Stimulated activated CD4-positive, alpha-beta T cell treated with anti-CD3 and anti-CD28 coated beads, Interleukin-2, amount 100 ng/mL, for 48 hours (primary cell): ENCODE measurements at places on chromosomes 3 and 15.

- no peak for DNase-seq
Measured at GRCh38 chr3:122097141-122097540, 42.0 kb downstream of the CD86 start.

- no peak for DNase-seq
Measured at GRCh38 chr3:197041875-197042488, 12.4 kb upstream of the MELTF start.

- no peak for DNase-seq
Measured at GRCh38 chr15:30929064-30929669, 25.5 kb downstream of the FAN1 start.

GRCh38 chr3:155196131-155197021 lies 97.1 kb downstream of the STRIT1 start:
- DNase-seq = no peak

- DNase-seq = no peak
Measured at GRCh38 chr15:42138968-42139386, 17.5 kb downstream of the PLA2G4F start.

DNA sequence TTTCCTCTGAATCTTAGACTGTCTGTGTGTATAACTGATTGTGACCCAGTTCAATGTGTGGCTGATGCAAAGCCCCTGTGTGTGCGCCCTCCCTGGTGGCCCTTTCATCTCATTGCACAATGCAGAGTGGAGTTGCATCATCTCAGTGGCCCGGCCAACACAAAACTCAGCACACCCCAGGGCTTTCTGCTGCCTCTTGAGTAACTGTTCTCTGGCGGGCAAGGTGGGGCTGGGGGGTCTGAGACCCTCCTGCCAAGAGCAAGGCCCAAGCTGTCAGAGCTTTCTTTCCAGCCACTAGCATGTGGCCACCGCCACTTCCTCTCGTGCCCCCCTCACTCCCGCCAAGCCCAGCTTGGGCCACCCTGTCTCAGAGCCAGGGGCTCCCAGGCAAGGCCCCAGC lies 80.7 kb upstream of the ALDH1L1 start:
- no peak for DNase-seq

GRCh38 chr3:73213896-73214295 lies 152.4 kb downstream of the EBLN2 start:
- no peak for DNase-seq

DNA sequence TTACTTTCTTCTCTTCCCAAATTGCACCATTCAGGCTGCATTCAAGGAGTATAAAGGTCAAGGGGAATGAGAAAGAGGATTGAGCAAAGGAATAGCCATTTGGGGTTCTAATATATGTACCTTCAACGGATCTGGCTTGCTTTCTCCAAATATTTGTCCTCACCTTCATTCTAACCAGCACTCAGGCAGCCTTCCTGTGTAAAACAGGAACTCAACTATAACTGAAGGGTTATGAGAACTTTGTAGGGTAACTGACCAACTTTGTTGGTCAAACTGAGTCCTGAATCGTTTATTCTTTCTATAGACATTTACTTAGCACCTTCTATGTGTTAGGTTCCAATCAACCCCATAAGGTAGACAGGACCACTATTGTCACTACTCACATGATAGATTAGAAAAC lies 5.1 kb upstream of the CPOX start:
- DNase-seq = no peak

DNA sequence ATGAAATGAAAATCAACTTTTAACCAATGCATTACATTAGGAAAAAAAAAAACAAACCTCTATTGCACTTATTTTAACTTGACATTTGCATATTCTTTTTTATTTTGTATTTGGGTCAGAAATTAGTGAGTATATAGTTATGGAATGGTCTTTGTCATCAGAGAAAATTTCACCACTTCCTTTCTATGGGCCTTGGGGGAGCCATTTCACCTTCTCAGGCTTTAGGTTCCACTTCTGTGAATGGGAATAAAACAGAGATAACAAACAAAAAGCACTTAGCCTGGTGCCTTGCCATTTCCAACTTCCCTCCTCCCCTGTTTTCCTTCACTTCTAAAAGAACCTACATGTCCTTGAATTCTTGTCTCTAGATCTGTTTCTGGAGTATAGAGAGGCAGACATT lies 168.0 kb upstream of the STT3B start:
- no peak for DNase-seq

DNA sequence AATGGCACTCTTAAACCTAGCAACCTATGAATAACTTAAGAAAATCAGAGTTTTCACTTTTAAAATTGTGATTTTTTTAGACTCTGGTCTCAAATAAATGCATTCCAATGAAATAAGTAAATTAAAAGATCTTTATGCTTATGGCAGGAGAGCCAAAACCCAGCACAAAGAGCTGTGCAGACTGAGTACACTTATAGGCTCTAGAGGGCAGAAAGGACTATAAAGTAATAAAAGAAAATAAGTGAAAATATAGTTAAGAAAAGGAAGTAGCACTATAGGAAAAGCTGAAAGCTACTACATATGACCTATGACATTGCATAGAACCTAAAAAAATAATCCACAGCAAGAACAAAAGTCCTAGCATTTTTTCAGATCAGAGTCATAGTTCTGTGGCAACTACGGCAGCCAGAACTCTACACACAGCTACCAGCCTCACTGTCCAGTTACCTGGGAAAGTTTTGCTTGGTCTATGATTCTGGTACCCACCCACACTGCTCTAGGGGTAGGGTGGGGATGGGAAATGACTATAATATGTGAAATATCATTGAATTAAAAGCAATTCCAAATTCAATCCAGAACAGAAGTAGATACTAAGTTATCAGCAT lies 30.5 kb downstream of the CLASP2 start:
- DNase-seq = no peak

- DNase-seq = no peak
Measured at GRCh38 chr3:56782215-56782614, 19.5 kb downstream of the ARHGEF3 start.

GRCh38 chr3:172562871-172563865 lies 39.9 kb upstream of the TNFSF10 start:
- DNase-seq = peak; percentile 15
